Activated CD4-positive, alpha-beta T cell treated with anti-CD3 and anti-CD28 coated beads for 36 hours (primary cell): ENCODE measurements at places on chromosomes 11 and 22. TPM values are rescaled to one million over a fixed set of nuclear protein-coding genes. Genes with fewer than 3 reads are reported as not detected.
A peak's percentile ranks its signal among the peaks of the same experiment; 100 is the strongest.

Gene ZNF215
- 3.6 TPM for total RNA-seq

Gene PIH1D2
- 0.57 TPM for total RNA-seq

Gene INS
- total RNA-seq, result not detected

Gene CD3G
- 141 TPM for total RNA-seq

DNA sequence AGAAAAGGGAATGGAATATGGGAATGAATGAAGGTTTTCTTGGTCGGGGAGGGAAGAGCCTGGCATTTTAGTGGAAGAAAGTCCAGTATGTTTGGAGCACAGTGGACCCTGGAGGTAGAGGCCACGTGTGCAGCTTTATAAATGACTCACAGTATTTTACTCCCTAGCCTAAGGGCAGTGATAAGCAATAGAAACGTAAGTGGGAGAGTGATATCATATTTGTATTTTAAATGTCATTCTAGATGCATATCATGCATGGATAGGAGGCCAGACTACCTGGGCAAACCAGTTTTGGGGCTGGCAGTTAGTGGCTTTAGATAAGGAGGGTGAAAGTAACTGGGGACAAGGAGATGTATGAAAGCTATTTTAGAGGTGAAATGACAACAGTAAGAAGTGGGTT, 174.1 kb downstream of the ARHGAP42 start:
- H3K27ac ChIP-seq, result no peak overlapping the region
- H3K4me3 ChIP-seq, result no peak overlapping the region
- no peak for DNase-seq
- no peaks in the 10 kb centered on the region for H3K4me1 ChIP-seq
- H3K36me3 ChIP-seq, result no peaks in the 10 kb centered on the region
- no peaks in the 10 kb centered on the region for H3K27me3 ChIP-seq

DNA sequence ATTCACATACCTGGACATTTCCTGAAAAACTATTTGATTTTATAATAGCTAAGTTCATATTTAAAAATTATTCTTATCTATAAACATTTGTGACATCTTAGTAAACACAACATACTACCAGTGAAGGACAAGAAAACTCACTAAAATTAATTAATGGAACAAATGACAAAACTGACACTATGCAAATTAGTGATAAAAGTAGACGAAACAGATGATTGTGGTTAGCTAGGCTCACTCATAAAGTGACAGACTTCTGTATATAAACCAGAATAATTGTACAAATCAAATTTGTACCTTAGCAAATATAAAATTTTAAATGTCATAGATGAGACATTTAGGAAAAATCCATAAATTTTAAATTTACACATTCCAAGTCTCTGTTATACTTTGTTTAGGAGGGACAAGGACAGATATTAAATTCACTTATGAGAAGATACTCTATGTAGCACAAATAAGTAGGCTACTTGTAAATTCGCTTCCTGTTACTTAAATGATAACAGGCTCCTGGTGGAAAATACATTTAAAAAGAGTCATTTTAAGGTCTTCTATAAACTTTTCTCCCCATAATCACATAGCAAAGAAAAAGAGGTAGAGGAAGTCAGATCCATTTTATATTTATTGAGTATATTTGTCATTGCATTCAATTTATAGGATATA, 81.2 kb downstream of the KIF18A start:
- DNase-seq, result no peak
- H3K4me3 ChIP-seq, result no peak overlapping the region
- peaks cover 17% of the 10 kb centered on the region for H3K36me3 ChIP-seq
- no peaks in the 10 kb centered on the region for H3K27me3 ChIP-seq
- H3K27ac ChIP-seq, result no peak overlapping the region
- H3K4me1 ChIP-seq, result no peaks in the 10 kb centered on the region

GRCh38 chr11:41286751-41287150, 172.7 kb downstream of the LRRC4C start:
- no peaks in the 10 kb centered on the region for H3K27me3 ChIP-seq
- DNase-seq, result no peak
- H3K4me1 ChIP-seq, result no peaks in the 10 kb centered on the region
- H3K36me3 ChIP-seq, result no peaks in the 10 kb centered on the region
- no peak overlapping the region for H3K27ac ChIP-seq

DNA sequence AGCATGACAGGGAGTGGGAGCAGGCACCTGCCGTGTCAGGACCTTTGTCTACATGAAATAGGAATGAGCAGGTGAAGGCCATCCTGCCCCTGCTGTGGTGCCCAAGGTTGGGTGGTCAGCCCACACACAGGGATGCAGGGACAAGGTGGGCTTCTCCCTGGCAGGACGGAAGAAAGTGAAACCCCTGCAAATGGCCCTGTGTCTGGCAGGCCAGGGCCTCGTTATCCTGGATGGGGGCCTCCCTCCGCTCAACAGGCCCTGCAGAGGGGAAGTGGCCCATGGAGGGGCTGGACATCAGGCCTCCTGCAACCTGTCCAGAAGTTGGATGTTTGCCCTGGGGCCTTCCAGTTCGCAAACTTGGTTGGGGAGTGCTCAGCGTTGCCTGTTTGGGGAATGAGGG, 14.9 kb downstream of the TOB2 start:
- H3K27me3 ChIP-seq, result no peaks in the 10 kb centered on the region
- H3K27ac ChIP-seq, result no peak overlapping the region
- peaks cover 28% of the 10 kb centered on the region for H3K36me3 ChIP-seq
- peaks cover 7% of the 10 kb centered on the region for H3K4me1 ChIP-seq
- H3K4me3 ChIP-seq, result no peak overlapping the region

DNA sequence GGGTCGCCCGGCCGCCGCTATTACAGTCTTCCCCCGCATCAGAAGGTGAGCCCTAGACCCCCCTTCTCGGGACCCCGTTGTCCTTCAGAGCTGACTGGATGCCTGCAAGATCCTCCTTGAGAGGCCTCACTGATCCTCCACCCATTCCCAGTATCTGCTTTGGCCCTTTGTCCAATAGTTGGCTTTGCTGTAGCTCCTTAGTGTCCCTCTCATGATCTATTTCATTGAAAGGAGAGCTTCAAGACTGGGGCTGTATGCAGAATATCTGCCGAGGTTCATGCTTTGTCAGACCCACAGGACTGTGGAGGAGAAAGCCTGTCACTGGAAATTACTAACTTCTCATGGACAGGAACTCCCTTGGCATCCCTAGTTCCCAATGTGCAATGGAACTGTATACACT, 499 bp downstream of the DLAT start:
- peak overlapping the region; percentile 100 for H3K27ac ChIP-seq
- H3K4me3 ChIP-seq, result peak overlapping the region; percentile 96
- no peaks in the 10 kb centered on the region for H3K27me3 ChIP-seq
- no peak for DNase-seq
- peaks cover 19% of the 10 kb centered on the region for H3K4me1 ChIP-seq

DNA sequence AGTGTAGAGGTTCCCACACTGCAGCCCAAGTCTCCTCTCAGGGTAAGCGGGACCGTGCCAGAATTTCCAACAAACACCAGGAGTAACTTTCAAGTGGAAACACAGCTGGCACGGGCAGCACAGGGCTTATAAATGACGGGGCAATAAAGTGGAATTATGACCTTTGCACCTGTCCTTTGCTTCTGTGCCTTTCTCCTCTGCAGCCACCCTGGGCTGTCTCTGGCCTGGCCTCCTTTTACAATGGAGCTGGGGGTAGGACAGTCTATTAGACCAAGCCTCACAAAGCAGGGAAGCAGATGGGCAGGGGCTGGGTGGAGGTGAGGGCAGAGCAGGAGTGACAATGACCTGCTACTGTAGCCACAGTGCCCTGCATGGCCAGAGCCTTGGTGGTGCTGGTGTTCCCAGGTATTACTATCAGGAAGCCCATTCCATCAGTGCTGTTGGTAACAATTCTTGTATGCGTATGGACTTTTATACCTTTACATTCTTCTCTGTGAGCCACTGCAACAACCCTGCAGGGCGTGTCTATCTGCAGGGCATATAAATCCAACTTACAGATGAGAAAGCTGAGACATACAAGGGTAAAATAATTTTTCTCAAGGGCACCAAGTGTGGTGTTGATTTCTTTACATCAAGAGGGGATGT, 387.8 kb downstream of the CTTN start:
- DNase-seq, result no peak
- H3K27me3 ChIP-seq, result peaks cover 2% of the 10 kb centered on the region
- H3K27ac ChIP-seq, result no peak overlapping the region
- no peaks in the 10 kb centered on the region for H3K4me1 ChIP-seq

DNA sequence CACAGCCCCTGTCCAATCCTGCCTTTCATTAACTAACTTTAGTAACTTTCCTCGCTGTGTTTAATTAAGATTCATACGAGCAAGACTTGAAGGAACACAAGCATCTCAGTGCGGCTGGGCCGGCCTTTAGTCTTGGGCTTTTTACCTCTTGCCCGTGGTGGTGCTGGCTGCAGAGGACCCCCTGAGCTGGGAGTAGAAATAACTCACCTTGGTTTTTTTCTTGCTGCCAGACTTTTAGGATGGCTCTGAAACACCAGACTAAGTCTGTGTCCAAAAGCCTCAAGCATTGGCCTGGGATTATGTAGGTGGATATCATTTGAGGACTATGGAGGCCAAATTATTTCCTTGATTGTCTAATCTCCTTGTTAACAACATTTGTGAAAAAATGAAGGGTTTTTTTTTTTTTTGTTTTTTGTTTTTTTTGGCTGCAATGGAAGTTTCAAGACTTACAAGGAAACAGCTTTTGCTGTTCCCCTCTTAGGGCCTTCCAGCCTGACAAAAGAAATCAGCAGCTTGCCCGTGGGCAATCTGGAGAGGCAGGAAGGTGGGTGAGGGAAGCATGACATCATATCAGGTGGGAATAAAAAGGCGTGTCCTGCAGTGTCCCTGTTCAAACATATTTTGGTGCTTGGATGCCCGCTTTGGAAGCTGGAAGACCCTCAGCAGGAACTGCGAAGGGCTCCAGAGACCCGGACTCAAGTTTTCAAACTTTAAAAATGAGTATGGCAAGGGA, 44.0 kb downstream of the SMIM38 start:
- no peak for DNase-seq
- H3K4me3 ChIP-seq, result no peak overlapping the region
- peaks cover 3% of the 10 kb centered on the region for H3K4me1 ChIP-seq
- no peak overlapping the region for H3K27ac ChIP-seq

DNA sequence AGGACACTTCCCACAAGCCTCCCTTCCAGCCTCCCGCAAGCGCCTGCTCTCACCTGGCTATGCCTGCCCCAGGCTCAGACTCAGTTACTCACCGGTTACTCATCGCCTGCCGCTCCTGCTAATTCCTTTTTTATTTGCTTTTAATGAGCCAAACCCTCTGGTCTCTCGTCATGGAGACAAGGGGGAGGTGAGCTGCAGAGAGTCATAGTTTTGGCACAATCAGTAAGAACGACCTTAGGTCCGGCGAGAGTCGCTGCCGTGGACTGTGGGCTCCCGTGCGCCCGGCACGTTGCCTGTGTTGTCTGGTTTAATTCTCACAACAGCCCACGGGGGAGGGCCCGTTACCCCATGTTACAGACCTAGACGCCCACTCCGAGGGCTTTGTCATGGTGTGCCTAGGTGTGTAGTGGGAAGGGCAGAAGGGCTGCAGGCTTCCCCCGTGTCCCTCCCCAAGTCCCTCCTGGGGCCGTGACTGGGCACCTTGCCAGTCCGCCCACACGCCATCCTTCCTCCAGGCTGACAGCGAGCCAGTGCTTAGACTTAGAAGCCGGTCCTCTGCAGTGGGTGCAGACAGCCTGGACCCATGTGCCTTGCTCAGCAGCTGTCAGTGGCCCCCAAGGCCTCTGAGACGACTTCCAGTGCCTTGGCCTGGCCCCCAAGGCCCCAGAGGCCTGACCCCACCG, 42.2 kb downstream of the WNT7B start:
- H3K27me3 ChIP-seq, result peaks cover 17% of the 10 kb centered on the region
- no peak for DNase-seq
- H3K36me3 ChIP-seq, result no peaks in the 10 kb centered on the region
- H3K4me1 ChIP-seq, result no peaks in the 10 kb centered on the region
- H3K27ac ChIP-seq, result no peak overlapping the region

DNA sequence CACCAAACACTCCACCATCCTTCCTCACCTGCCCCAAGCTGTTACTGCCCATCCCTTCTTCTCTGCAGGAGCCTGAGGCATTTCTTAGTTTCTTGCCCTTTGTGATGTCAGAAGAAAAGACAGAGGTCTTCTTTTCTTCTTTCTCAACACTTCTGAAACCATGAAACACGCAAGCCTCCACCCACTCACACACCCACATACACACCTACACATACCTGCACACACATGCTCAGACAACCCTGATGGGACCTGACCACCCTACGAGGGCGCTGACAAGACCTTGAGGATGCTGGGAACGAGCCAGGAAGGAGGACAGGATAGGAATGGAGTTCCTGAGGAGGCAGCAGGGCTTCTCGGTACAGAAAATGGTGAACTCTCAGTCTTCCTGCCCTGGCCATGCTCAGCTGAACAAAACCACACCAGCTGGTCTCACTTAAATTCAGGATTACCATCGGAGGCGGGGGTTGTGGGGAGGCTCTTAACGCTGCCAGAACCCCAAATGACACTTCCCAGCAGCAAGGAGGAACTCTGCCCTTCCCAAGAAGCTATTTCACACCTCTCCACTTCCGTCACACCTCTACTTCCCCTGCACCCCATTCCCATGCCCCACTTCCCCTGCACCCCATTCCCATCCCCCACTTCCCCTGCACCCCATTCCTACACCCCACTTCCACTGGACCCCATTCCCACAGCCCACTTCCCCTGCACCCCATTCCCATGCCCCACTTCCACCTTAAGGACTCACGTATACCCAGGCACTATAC, 41.0 kb downstream of the CSF2RB start:
- no peak overlapping the region for H3K27ac ChIP-seq
- H3K27me3 ChIP-seq, result peaks cover 9% of the 10 kb centered on the region
- no peaks in the 10 kb centered on the region for H3K36me3 ChIP-seq
- H3K4me1 ChIP-seq, result peaks cover 5% of the 10 kb centered on the region
- no peak for DNase-seq

GRCh38 chr11:107217444-107217843, 199.2 kb upstream of the GUCY1A2 start:
- no peaks in the 10 kb centered on the region for H3K4me1 ChIP-seq
- H3K27ac ChIP-seq, result no peak overlapping the region
- H3K27me3 ChIP-seq, result no peaks in the 10 kb centered on the region
- no peak overlapping the region for H3K4me3 ChIP-seq

DNA sequence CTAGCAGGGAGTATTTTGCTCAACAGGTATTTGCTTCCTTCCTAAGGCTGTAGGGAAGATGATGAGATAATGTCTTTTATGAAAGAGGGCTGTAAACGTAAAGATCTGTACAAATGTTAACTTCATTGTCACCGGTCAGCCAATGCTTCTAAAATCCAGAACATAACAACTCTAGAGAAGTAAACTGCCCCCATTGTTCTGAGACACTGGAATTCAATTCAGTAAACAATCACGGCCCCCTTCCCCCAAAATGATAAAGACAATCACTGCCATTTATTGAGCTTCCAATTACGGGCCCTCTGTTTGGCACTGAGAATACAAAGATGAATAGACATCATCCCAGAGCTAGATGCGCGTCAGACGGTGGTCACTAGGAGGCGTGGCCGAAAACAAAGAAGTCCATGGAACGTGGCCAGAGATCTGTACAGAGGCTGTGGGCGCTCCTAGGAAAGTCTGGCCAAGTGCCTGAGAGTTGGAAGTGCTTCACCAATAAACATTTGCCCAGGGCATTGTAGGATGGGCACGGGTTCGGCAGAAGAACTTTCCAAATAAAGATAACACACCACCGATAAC, 576 bp downstream of the TMEM258 start:
- DNase-seq, result peak; percentile 73
- peak overlapping the region; percentile 92 for H3K4me3 ChIP-seq
- no peaks in the 10 kb centered on the region for H3K27me3 ChIP-seq

- no peak overlapping the region for H3K4me3 ChIP-seq
- H3K27ac ChIP-seq, result no peak overlapping the region
- peaks cover 17% of the 10 kb centered on the region for H3K27me3 ChIP-seq
- peaks cover 2% of the 10 kb centered on the region for H3K36me3 ChIP-seq
- peaks cover 17% of the 10 kb centered on the region for H3K4me1 ChIP-seq
- no peak for DNase-seq
Observed at GRCh38 chr11:34408580-34409172, 30.1 kb upstream of the CAT start.
